ENCODE measurements at places on chromosomes 12 and 14.

GRCh38 chr14:29759521-29760340, 167.9 kb downstream of the PRKD1 start:
- no peak for DNase-seq

- no peak for DNase-seq
These were observed 668 bp downstream of the MRPS35 start for GRCh38 chr12:27711317-27711682.

GRCh38 chr14:81231540-81231939, 10.8 kb upstream of the GTF2A1 start:
- no peak for DNase-seq

DNA sequence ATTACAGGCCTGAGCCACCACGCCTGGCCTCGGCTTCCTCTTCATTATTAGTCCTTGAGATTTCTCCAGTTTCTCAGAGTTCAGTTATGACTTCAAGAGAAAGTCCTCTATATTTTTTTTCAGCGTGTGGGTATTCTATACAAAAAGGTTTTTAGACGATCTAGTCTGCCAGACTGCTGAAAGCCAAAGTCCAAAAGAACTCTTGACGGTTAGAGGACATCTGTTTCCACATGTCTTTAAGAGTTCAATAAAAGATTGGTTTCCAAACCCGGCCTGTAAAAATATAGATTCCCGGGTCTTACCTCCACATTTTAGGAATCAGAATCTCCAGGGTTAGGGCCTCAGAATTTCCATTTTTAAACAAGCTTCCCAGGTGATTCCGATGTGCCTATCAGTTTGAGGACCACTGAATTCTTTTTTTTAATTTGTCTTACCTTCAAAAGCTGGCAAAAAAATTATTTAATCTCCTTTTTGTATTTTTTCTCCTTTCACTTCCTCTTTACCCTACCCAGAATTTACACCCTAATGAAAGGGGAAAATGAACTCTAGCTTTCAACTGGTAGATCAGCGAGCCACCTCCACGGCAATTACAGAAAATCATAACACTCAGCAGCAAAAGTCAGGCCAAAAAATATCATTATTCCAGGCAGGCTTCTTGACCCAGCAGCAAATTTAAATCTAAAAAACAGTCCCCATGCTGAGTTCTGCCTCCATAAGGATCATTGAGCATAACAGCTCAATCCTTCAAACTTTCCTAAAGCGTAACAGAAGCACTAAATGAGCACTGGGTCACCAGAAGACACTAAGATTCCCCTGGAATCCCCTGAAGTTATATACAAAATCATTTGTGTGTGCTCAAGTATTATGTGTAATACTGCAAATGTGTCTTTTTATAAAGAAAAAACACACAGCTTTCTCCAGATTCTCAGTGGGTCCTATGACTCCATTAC, 8.7 kb downstream of the NT5DC3 start:
- no peak for DNase-seq

DNA sequence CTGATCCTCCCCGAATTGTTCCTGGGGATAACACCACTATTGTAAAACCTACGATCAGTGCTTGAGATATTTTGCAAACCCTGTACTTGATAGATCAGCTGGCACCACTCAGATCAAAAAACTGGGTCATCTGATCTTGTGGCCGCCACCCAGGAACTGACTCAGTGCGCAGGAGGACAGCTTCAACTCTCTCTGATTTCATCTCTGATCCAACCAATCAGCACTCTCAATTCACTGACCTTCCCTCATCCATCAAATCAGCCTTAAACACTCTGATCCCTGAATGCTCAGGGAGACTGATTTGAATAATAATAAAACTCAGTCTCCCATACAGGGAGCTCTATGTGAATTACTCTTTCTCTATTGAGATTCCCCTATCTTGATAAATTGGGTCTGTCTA, 4.2 kb upstream of the XPOT start:
- no peak for DNase-seq

DNA sequence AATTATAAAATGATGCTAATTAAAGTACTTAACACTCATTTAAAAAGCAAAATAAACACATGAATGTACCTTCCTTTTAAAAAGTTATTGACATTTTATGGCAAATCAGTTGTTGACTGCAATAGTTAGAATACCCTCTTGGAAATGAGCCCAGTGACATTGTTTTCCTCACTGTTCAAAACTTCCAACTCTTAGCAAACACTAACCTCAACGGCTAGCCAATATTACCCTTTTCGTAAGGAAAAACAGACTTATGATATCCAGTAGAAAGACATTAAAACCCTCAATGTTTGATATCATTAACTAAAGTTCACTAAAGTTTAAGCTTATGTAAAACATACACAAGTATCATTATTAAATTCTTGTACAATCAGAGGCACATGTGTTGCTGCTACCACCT, 83.6 kb downstream of the EPS8 start:
- DNase-seq = no peak

DNA sequence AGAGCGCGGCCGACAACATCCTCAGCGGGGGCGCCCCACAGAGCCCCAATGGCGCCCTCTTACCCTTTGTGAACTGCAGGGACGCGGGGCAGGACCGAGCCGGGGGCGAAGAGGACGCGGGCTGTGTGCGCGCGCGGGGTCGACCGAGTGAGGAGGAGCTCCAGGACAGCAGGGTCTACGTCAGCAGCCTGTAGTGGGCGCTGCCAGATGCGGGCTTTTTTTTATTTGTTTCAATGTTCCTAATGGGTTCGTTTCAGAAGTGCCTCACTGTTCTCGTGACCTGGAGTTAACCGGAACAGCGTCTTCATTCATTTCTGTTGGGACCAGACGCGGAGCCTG, 103.8 kb upstream of the FKBP4 start:
- no peak for DNase-seq

- DNase-seq = no peak
These were observed 82.8 kb downstream of the KIF26A start for GRCh38 chr14:104221071-104221625.
